Stimulated activated CD4-positive, alpha-beta T cell treated with anti-CD3 and anti-CD28 coated beads, Interleukin-1b, Interleukin-23, amount 100 ng/mL, for 24 hours (primary cell): ENCODE measurements at places on chromosomes 1 and 21.

GRCh38 chr1:29077155-29077554 is 46.5 kb downstream of the TMEM200B start:
- DNase-seq, result no peak

DNA sequence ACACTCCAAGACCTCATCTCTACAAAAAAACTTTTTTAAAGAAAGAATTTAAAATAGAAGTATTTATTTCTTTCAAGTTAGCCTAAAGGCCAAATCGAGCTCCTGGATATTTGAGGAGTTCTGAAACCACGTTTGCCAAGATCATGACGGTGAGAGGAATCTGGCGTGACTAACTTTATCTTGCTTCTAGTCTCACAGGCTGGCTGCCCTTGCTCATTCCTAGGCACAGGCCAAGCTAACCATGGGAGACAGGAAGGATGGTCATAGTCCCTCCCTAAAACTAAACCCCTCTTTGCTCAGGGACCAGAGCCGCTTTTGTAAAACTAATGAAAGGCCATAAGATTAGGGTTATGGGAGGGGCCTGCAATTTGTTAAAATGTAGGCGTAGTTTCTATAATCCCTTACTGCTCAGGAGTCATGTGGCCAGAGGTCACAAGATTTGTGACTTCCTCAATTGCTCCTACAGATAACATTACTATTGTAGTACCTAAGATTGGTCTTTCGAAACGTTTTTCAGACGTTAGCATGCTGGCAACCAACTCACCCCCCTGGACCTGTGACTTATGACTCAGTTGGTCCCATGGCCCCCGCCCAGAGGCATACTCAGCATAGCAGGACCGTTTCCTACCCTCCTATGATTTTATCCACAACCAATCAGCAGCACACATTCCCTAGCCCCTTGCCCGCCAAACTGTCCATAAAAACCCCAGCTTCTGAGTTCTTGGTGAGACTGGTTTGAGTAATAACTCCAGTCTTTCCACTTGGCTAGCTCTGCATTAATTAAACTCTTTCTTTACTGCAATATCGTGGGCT is 425.0 kb downstream of the SMYD3 start:
- DNase-seq, result no peak

DNA sequence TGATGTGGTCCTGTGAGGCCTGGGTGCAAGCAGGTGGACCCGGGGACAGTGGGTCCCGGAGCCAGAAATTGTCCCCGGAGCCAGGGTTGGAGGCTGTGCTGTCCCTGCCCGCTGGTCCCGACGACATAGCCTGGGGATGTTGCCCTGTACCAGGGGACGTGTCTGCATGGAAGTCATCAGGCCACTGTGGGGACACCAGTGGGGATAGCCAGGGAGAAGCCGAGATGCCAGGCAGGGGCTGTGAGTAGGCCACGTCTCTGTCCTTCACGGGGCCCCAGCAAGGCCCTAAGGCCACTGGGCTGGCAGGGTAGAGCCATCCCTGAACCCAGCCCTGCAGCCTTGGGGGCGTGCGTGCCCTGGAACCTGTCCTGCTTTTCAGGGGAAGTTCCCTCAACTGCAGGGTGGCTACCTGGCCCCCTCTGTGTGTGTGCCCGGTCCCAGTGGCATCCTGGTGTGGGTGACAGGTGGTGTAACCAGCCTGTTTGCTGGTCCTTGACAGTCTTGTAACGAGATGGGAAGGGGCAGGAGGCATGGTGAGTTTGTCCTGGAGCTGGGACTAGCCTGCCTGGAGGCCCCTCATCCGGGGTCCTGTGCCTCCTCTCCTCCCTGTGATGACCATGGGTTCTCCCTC is 73.2 kb downstream of the OBSCN start:
- no peak for DNase-seq

DNA sequence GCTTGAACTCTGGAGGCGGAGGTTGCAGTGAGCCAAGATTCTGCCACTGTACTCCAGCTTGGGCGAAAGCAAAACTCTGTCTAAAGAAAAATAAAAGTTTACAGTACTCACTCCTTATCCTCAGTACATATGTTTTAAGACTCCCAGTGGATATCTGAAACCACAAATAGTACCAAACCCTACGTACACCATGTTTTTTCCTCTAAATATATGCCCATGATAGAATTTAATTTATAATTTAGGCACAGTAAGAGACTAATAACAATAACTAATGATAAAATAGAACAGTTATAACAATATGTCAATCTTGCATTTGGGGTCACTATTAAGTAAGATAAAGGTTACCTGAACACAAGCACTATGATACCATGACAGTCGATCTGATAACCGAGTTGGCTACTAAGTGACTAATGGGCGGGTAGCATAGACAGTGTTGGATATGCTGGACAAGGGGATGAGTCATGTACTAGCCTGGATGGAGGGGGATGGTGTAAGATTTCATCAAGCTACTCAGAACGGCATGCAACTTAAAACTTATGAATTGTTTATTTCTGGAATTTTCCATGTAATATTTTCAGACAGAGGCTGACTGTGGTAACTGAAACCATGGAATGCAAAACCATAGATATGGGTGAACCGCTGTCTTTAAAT is 43.7 kb downstream of the ST7L start:
- no peak for DNase-seq

DNA sequence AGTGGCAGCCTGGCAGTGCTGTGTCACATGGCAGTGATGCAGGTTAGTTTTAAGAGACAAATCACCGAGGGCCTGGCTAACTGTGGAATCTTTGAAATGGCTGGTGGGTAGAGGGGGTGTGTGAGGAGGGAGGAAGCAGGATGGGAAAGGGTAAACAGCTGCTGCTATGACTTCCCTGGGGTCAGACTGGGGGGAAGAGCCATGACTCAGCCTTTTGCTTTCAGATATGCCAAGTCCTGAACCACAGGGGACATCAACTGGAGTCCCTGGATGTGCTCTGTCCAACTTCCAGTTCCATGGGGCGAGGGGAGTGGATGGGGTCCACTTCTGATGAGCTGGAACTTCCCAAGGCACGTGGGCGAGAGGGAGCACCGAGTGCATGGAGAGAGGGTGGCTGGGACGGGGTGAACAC is 121.1 kb upstream of the ADAR start:
- no peak for DNase-seq

GRCh38 chr1:5982276-5982675 is 9.9 kb downstream of the NPHP4 start:
- DNase-seq, result no peak

GRCh38 chr1:38026592-38027200 is 14.2 kb downstream of the UTP11 start:
- DNase-seq, result no peak

- DNase-seq, result no peak
Measured at GRCh38 chr1:161226759-161227158, 899 bp downstream of the TOMM40L start.

GRCh38 chr1:202976633-202977032 is 9.6 kb upstream of the CYB5R1 start:
- no peak for DNase-seq

GRCh38 chr21:46477765-46478164 is 19.1 kb downstream of the DIP2A start:
- DNase-seq, result no peak

DNA sequence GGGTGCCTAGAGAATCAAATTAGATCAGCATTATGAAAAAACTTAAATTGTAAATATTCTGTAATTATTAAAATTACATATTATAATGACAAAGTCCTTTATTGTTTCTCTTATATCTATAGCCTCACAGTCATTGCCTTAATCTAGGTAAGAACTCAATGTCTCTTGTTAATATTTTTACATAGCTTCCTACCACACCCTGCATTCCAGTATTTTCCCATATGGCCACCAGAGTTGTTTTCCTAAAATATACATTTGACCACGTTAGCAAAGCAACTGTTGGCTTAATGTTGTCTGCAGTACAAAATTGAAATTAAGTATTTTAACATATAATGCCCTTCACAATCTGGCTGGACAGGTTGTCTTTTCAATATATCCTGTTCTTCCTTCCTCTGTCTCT is 230.3 kb downstream of the DNAH14 start:
- DNase-seq, result no peak

- DNase-seq, result no peak
Measured at GRCh38 chr1:2054560-2054959, 4.3 kb downstream of the PRKCZ start.

DNA sequence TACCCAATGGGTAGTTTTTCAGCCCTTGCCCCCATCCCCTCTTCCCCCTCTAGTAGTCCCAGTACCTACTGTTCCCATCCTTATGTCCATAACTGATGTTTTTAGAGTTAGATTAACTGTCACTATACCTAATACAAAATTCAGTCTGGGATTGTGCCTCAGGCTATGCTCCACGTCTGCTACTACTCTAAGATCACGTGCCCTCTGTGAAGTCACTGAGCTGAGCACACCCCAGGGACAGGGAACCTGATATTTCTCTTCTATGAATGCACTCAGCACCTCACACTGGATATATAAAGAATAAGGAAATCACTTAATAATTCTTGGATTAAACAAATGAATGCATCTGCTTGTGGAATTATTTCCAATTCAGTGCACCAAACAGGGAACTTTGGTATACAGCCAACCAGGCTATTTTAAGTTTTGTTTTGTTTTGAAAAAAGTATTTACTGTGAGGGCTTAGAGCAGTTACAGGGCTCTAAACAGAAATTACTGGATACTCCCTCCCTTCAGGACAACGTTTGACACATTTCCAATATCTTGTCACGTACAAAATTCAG is 307.9 kb downstream of the SMYD3 start:
- DNase-seq, result no peak

- DNase-seq, result no peak
Measured at GRCh38 chr1:204503122-204503912, 8.7 kb upstream of the PIK3C2B start.

DNA sequence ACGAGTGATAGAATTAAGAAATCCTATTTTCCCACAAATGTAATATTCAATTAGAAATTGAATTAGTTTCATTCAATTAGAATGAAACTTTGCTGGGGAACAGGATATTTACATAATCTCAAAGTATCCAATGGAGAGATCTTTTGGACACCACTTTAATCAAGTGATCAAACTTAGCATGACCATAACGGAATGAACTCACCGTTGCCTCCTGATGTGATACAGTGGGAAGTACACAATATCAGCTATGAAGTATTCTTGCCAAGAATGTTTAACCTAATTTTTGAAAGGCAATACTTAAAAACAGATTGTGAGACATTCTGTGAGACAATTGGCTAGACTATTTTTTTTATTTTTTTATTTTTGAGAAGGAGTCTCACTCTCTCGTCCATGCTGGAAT is 16.6 kb downstream of the CDKN2C start:
- DNase-seq, result no peak

DNA sequence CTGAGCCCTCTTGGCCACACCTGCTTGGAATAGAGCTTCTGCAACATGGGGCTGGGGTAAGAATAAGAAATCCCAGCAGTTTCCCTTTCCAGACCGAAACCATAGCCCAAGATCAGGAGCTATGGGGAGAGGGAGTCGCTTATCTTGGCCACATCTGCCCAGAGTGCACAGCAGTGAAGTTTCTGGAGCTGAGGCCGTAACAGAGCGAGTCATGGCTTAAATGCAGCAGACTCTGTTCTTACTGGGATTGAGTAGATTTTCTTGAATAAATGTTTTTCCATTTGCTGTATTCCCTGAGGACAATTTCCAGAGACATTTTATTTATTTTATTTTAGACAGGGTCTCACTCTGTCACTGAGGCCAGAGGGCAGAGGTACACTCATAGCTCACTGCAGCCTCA is 33.5 kb downstream of the CFAP57 start:
- no peak for DNase-seq

GRCh38 chr1:145983960-145984830 is 12.2 kb downstream of the TXNIP start:
- no peak for DNase-seq

- DNase-seq, result no peak
Measured at GRCh38 chr1:109620401-109620791, 759 bp downstream of the AMPD2 start.

- no peak for DNase-seq
Measured at GRCh38 chr1:87274851-87275250, 53.8 kb upstream of the LMO4 start.

- DNase-seq, result no peak
Measured at GRCh38 chr1:236553370-236553769, 29.6 kb downstream of the LGALS8 start.

DNA sequence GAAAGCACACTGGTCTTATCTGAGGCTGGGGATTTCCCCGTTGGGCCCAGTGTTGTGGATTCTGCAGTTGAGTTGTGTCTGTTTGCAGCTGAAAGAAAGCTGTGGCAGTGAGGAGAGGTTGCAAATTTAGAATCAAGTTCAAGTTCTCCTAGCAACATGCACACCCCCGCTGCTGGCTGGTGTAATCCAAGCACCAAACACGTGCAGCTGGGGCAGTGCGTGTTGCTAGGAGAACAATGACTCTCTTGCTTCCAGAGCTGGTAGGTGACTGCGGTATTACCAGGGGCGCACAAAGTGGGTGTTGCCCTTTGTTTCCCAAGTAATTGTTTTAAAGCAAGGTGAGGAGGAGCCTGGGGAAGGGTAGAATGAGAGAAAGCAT is 91.5 kb downstream of the IER5 start:
- DNase-seq, result no peak

GRCh38 chr1:78645723-78646122 is 3.9 kb upstream of the IFI44 start:
- DNase-seq, result no peak

- DNase-seq, result no peak
Measured at GRCh38 chr21:37077403-37077802, 4.3 kb downstream of the TTC3 start.

- no peak for DNase-seq
Measured at GRCh38 chr1:159352436-159352835, 50.3 kb downstream of the FCER1A start.

DNA sequence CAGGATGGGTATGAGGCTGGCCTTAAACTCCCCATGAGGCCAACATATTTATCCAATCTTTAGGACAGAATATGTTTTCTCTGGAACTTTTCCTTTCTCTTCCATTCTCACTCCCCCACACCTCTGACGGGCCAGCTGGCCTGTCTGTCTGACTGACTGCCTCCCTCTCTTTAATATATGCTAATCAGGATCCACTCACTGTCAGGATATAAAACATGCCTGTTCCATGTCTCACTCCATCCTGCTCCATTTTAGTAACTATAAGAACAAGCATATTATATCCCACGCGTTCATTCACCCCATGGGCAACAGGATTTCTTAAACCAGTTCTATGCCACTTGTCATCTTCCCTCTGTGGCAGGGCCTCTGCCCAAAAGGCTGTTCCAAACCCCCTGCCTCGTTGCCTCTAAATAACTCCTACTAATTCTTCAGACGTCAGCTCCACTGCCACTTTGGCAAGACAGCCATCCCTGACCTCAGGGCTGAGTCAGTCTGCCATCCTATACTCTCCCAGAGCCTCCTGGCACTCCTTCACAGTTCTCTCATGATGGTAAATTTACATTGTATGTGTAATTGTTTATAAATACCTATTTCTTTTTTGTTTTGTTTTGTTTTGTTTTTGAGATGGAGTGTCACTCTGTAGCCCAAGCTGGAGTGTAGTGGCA is 84.3 kb upstream of the SPATA6 start:
- DNase-seq, result no peak
